ENCODE measurements at places on chromosomes 3 and 15.

DNA sequence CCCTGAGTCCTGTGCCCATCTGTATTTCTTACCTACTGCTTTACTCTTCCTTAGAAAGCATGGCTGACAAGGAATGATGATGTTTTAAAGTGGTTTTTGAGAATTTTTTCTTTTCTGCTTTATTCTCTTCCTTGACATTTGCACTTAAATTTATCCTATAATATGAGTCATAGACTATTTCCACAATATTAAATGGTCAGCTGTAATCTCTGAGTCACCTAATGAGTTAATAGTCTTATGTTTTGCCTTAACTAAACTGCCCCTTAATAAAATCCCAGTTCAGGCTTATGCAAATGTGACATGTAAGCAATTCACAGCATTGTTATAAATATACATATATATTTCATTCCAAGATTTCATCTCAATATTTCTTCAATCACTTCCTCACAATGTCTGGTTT lies 23.8 kb downstream of the MEIS2 start:
- no peak for DNase-seq

GRCh38 chr3:30289324-30289723 lies 317.1 kb upstream of the TGFBR2 start:
- DNase-seq, result no peak

GRCh38 chr3:6806991-6807390 lies 53.9 kb upstream of the GRM7 start:
- no peak for DNase-seq

DNA sequence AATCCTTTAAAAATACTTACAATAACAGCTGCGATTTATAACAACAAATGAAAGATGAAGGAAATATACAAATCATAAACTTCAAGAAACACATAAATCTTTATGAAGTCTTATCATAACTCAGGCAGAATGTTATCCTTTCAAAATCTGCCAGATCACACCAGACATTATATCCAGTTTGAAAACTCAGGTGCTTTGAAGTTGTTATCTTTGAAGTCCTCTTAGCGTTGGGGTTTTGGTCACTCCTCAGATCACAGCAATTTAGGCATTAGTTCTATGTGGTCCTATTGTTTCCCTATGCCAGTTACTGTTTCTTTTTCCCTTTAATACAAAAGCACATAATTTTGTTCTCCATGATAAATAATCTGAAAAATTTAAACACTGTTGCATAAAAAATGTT lies 934.6 kb downstream of the EPHA3 start:
- no peak for DNase-seq

DNA sequence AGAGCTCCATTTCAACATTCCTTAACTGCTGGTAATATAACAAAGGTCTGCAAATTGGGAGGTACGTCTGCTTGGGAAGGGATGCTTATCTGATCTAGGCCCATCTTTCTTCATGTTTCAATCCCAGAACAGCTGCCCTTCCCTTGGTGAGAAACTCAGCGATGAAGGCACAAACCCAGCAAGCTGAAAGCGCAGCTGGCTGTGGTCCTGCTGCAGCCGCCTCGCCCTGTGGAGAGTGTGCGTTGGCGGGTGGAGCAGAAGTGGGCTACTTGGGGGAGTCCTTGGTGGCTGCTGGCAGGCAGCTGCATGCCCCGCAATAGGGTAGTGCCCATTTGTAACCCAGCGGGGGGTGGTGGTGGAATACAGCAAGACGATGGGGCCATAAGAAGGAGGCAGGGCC lies 160.6 kb upstream of the WNT5A start:
- DNase-seq, result no peak

- DNase-seq, result no peak
Measured at GRCh38 chr3:152316318-152316717, 47.6 kb downstream of the MBNL1 start.

DNA sequence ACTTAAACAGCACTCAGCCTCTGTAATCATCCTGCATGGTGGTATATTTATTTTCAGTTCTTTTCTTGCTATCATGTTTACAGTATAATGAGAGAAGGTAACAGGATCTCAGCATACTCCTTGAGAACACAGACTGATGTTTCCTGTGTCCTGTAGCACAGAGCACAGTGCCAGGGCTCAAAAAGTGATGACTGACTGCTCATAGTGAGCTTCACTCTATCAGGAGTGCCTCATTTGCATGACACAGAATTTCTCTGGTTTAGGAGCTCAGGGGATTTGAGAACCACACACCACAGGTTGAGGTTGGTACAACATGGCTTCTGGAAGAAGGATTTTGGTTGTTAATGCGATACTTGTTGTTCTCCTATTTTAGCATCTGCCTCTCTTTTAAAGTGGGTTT lies 68.5 kb upstream of the SLC2A2 start:
- no peak for DNase-seq

GRCh38 chr3:169403855-169404519 lies 259.5 kb downstream of the MECOM start:
- no peak for DNase-seq

DNA sequence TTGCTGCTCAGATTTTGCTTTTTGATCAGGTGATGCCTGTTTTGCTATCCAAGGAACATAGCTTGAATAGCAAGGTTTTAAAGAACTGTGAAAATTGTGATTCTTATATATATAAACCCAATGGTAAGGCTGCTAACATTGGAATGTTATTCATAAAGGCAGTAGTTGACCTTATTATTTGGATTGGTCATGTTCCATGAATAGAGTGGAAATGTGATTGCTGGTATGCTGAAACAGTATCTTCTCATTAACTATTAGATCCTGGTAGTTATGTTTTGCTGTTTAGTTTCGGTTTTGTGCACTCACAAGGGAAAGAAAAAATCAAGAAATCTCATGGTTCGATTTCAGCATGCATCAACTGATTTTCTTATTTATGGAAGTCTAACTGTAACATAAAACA lies 78.7 kb upstream of the NPHP3 start:
- no peak for DNase-seq

GRCh38 chr3:149947231-149947630 lies 23.5 kb downstream of the PFN2 start:
- DNase-seq, result no peak

- DNase-seq, result no peak
Measured at GRCh38 chr15:62118520-62119226, 46.4 kb downstream of the C2CD4B start.

DNA sequence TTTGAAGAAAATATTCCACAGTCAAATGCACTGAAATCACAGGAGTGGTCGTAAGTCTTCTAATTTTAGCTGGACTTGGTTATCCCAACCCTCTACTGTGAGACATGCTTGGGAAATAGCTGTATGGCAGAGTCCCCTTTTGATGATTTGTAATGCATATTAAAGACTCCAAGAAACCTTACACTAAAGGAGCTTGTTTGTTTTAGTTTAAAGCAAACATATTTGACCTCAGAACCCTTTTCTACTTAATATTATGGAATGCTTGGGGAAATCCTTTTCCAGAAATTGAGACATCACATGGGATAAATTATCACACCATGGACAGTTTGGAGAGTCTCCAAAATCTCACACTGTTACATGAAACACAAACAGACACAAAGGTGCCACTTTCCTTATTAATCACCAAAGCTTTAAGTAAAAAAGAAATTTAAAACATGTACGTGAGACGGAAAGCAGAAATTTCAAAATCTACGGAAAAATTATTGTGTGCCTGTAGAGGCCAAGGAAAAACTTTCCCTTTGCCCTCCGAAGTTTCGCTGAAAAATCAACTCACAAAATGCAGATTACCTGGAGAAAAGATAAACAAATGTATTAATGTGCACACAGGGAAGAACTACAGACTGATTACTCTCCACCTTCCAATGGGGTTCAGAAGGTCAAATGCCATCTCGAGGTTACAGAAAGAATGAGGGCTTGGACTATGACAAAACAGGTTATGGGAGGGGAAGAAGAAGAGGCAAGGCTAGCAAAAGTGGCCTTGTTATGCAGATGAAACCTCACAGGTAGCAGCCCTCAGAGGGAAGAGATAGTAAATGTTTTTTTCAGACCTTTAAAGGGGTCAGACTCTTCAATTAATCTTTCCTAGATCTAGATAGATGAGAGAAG lies 7.0 kb upstream of the CPB1 start:
- DNase-seq, result no peak

DNA sequence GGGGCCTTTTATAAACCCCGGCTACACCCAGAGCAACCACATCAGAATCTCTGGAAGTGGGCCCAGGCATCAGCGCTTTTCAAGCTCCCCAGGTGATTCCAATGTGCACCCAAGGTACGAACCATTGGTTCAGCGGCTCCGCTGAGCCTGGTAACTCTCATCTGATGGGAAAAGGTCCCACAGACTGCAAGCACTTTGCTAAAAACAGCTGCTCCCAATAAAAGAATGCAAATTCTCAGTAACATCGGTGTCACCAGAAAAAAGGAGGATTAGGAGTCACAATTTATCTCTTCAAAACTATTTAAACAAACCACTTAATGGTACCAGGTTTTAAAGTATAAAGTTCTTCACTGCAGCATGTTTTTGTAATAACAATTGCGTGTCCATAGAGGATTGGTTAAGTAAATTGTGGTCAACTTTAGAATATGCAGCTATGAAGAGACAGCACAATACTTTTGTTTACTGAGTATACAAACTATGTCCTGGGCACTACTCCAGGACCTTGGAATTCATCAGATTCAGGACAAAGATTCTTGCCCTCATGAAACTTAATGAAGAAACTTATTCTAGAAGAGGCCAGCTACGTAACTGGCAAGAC lies 660.7 kb upstream of the ADAMTS9 start:
- DNase-seq, result no peak

DNA sequence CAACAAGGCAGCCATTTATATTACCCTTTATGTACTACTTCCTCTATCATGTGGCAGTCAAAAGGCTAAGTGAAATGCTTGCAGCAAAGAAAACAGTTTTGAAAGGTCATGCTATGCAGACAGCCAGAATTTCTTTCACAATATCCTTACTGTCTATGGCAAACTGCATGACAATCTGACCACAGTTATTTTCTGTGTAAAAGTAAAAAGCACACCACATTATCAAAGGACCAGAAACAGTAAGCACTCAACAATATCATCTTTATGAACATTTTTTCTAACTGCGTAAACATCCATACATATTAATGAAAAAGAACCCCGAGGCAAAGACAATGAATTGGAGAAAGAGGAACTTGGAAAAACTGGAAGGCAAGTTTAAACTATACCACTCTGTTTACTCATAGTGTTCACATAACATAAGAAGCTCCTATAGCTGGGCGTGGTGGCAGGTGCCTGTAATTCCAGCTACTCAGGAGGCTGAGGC lies 47.9 kb downstream of the PIK3CB start:
- DNase-seq, result no peak

GRCh38 chr15:73951601-73952000 lies 25.3 kb downstream of the LOXL1 start:
- DNase-seq, result no peak

DNA sequence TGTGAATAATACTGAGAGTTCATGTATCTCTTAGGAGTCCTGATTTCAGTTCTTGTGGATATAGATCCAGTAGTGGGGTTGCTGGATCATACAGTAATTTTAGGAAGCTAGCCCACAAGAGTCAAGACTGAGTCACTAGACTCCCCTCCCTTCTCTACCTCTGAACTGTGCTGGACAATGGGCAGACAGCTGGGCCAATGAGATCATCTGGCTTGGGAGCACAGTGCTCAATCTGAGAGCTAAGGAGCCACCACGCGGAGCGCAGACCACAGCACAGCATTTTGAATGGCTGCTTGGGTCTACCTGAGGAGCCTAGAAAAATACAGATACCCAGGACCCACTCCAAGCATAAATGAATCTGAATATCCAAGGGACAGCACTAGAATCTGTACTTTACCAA lies 32.5 kb downstream of the WNT5A start:
- DNase-seq, result no peak

- no peak for DNase-seq
Measured at GRCh38 chr15:58274885-58275284, 136.7 kb downstream of the AQP9 start.

- no peak for DNase-seq
Measured at GRCh38 chr15:39784638-39785037, 2.0 kb upstream of the FSIP1 start.

- no peak for DNase-seq
Measured at GRCh38 chr3:41267975-41268640, 68.8 kb downstream of the CTNNB1 start.

- DNase-seq, result no peak
Measured at GRCh38 chr15:36501063-36501678, 78.3 kb upstream of the CDIN1 start.

DNA sequence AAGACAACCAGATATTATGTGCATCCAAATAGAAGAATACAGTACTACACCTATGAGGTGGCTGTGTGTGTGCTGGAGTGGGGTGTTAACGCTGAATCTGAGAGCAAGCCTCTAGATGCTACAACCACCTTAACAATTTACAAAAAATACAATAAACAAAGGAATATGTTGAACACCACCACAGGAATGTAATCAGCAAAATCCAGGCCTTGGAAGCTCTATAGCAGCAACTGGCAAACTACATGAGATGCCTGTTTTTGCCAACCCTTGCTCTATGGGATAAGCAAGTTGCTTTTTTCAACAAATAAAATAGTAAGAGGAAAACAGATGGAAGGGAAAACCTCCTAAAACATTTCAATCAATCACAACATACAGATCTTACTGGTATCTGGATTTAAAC lies 23.9 kb downstream of the SLTM start:
- DNase-seq, result no peak

DNA sequence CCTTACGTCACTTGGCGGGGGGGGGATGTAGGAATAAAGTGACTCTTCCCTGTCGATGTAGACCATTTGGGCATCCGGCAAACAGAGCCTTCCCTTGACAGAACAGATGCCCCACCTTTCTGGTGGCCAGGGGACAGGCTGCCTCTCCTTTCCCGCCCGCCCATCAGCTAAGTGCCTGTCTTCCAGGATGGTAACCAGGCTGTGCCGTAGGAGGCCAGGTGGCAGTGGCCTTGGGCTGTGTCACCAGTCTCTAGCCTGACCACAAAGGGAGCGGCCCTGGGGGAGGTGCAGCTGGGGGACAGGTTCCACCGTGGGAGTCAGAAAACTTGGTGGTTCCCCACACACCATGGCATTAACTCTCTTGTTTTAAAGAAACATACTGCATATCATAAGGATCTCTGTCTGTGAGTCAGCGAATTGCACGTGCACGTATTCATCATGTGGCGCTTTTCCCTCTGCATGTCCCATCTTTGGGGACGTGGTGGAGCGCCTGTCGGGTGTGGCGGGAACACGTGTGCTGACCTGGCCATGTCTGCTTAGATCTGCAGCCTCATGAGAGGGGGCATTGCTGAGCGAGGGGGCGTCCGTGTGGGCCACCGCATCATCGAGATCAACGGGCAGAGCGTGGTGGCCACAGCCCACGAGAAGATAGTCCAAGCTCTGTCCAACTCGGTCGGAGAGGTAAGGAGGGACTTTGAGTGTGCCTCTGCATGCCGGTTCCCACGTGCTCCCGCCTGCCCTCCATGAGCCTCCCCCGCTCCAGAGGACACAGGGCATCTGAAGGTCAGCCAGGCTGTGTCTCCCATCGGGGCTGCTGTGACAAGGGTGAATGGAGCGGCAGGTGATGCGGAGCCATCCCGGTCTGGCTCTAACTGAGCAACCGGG lies 156.0 kb downstream of the NSMCE3 start:
- no peak for DNase-seq
